ENCODE measurements at places on chromosomes 7 and 10. TPM values are rescaled to one million over a fixed set of nuclear protein-coding genes. Genes with fewer than 3 reads are reported as not detected.

- no peak for DNase-seq
Observed at GRCh38 chr10:124211921-124212320, 118.5 kb upstream of the CHST15 start.

DNA sequence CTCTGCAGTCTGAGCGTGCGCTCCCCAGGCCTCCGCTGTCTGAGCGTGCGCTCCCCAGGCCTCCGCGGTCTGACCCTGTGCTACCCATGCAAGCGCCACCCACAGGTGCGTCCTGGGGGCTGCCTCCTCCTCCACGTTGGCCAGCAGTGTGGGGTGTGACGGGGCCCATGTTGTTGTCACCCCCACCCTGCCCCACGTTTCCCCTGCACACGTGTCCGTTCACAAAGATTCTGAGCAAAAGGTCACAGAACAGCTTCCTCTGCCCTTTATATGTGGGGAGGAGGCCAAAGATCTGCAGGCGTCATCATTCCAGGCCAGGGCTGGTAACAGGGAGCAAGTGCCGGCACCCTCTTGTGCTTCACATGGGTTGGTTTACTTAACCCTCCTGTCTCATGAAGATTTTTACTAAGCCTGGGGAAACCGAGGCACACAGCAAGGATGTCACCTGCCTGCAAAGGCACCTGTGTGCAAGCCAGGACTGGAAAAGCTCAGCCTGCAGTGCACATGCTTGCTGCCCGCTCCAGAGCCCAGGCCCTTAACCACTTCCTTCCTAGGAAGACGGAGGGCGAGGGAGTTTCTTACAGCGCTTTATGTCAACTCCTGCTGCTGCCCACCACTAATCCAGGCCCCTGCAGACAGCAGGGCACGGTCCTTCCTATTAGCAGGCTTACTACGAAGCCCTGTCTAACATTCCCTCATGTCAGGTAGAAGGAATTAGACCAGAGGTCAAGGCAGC lies 4.8 kb downstream of the GPR146 start:
- DNase-seq: no peak

The SPDYE2B gene
- total RNA-seq: not detected

GRCh38 chr10:618229-618989 lies 71.1 kb downstream of the DIP2C start:
- no peak for DNase-seq

- DNase-seq: no peak
Observed at GRCh38 chr10:12949248-12949647, 52.3 kb downstream of the CCDC3 start.

- no peak for DNase-seq
Observed at GRCh38 chr10:78584681-78585080, 484.1 kb upstream of the ZMIZ1 start.

- no peak for DNase-seq
Observed at GRCh38 chr10:3527869-3528268, 257.1 kb downstream of the KLF6 start.

The PARD3 gene
- total RNA-seq: 27.7 TPM

- DNase-seq: no peak
Observed at GRCh38 chr10:87733081-87733480, 73.4 kb downstream of the PAPSS2 start.

DNA sequence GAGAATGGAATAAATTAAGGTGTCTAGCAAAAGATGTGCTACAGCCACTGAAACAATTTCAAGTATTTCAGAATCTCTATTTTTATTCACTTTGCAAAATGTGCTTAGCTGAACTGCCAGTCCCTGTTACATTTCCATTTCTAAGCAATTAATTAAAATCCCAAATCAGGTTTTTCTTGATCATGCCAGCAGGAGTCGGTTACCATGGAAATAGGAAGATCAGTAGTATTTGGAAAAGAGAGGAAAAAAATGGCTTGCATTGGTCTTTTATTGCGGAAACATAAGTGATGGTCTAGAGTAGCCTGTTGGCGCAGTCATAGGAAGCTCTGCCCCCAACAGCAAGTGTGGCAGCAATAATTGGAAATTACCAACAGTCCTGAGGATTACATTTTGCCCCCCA lies 867.1 kb downstream of the GATA3 start:
- DNase-seq: no peak

The LRRD1 gene
- total RNA-seq: not detected

GRCh38 chr10:11225935-11226334 lies 208.3 kb downstream of the CELF2 start:
- no peak for DNase-seq

- DNase-seq: no peak
Observed at GRCh38 chr10:89250865-89251408, 638 bp downstream of the LIPA start.

GRCh38 chr10:132180736-132181135 lies 6.0 kb upstream of the DPYSL4 start:
- no peak for DNase-seq

- no peak for DNase-seq
Observed at GRCh38 chr10:118925404-118926071, 104.0 kb upstream of the NANOS1 start.

The PAX4 gene
- not detected for total RNA-seq
